Retinal pigment epithelial cell (primary cell): ENCODE measurements at places on chromosomes 11 and 22.

- DNase-seq = no peak
Measured at GRCh38 chr11:103792981-103793468, 243.4 kb upstream of the DDI1 start.

GRCh38 chr11:12958986-12959385 is 50.1 kb upstream of the RASSF10 start:
- DNase-seq = no peak

DNA sequence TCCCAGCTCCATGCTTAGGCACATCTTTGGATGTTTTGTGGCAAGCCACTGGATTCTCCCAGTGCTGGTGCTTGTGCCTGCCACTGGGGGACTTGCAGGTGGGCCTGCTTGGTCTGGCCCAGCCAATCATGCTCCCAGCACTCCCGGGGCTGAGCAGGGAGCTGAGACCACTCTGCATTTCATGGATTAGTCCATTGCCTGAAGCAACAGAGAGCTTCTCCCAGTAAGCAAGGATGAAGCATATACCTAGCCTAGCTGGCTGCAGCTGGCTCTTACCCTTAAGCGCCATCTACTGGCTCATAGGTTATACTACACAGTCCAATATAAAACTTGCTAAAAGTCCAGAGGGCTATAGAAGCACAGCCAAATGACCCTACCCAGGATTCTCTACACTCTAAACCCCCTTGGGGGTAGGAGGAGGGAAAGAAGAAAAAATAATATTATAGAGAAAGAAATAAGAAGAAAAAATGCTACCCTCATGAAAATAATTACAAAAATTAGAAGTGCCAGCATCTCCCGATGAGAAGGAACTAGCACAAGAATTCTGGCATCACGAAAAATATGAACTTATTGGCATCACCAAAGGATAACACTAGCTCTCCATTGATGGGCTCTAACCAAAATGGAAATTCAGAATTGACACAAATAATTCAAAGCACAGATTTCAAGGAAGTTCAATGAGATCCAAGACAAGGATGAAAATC is 275.3 kb downstream of the C11orf87 start:
- peak; percentile 5 for DNase-seq

- no peak for DNase-seq
Measured at GRCh38 chr22:47450876-47451475, 688.5 kb downstream of the TBC1D22A start.

DNA sequence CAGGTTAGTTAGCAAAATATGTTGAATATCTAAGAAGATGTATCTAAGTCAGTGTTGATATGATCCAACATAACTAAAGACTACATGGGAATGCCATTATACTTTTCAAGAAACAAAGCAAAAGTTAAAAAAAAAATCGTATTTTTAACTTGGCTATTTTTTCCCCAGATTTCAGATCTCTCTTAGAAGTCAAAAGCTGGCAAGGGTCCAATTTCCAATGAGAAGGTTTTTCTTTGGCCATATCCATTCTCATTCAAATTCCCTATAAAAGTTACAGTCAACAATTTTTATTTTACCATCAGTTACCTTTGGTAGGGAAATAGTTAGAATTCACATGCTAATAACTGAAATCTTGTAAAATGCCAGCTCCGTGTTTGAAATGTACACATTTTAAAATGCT is 70.5 kb upstream of the FAT3 start:
- DNase-seq = no peak

DNA sequence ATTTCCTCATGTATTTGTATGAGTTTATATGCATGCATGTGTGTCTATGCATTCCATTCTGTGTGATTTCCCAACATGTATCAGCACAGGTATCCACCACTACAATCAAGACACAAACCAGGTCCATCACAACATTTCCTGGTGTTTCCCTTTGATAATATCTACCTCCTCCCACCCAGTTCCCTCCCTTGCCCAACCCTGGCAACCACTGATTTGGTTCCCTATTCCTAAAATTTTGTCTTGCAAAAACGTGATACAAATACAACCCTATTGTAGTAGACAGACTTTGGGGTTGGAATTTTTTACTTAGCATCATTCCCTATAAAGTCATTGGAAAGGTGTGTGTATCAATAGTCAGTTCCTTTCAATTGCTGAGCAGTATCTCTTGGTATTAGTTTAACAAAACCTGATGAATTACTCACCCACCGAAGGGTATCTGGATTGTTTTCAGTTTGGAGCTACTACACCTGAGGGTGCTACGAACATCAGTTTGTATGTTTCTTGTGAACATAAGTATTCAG is 51.8 kb upstream of the IGLL5 start:
- DNase-seq = no peak

DNA sequence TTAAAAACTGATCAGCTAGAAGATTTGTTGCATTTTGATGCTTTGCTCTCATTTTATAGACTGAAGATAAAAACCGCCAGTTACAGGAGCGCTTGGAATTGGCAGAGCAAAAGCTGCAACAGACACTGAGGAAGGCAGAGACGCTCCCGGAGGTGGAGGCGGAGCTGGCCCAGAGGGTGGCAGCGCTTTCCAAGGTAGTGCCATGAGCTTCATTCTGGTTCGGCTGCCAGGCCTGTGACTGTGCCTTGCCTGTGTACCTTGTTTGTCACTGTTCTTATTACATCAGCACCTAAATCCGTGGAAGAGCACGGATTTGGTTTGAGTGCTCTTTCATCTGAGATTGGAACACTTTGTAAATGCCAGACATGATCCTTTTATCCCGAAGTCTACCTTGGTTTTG is 61.4 kb downstream of the PPFIA1 start:
- DNase-seq = no peak
